Peyer's patch (tissue), 4 donors: ENCODE measurements at places on chromosomes 12 and 14. TPM values are rescaled to one million over a fixed set of nuclear protein-coding genes. Genes with fewer than 3 reads are reported as not detected.

The MYH6 gene
- not detected for total RNA-seq

DNA sequence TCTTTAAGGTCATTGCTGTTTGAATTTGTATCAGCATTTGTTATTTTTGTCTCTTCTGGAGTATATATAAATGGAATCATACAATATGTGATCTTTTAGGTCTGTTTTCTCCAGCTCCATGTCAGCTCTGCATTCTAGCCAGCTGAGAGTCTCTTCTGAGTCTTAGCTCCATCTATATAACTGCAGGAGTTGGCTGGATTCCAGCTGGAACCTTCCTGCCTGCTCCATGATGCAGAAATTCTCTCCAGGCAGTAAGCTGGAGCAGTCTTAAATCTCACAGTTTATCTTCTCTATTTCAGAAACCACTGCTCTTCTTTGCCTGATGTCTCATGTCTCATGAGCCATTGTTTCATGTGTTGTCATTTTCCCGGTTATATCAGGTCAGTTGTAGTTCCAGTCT is 827.6 kb downstream of the NRXN3 start:
- no peaks in the 10 kb centered on the region for H3K36me3 ChIP-seq
- H3K27ac ChIP-seq = no peak overlapping the region
- DNase-seq = no peak
- no peaks in the 10 kb centered on the region for H3K27me3 ChIP-seq
- no peak overlapping the region for H3K4me3 ChIP-seq

GRCh38 chr12:122452701-122453285 is 30.3 kb upstream of the CLIP1 start:
- H3K27ac ChIP-seq = peak overlapping the region; percentile 42
- peaks cover 6% of the 10 kb centered on the region for H3K4me1 ChIP-seq
- H3K27me3 ChIP-seq = no peaks in the 10 kb centered on the region
- DNase-seq = no peak

GRCh38 chr14:20436363-20436755 is 393 bp upstream of the KLHL33 start:
- no peak overlapping the region for H3K27ac ChIP-seq
- peaks cover 12% of the 10 kb centered on the region for H3K4me1 ChIP-seq
- H3K36me3 ChIP-seq = no peaks in the 10 kb centered on the region
